ENCODE measurements at places on chromosomes 12 and 14.

- no peak for DNase-seq
Measured at GRCh38 chr14:33369972-33370371, 431.3 kb downstream of the NPAS3 start.

DNA sequence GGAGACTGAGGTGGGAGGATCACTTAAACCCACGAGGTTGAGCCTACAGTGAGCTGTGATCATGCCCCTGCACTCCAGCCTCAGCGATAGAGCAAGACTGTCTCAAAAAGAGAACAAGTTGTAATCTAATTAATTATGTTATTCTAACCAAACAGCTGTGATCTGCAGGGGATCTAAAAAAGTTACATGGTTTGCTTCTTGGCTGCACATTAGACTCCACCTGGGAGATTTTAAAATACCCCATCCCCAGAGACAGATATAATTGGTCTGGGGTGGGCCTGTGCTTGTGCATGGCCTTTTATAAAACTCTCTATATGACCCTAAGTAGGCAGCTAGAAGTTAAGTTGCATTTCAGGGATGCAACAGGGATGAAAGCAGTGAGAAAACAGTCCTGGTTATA, 76.7 kb downstream of the SCAF11 start:
- no peak for DNase-seq

GRCh38 chr14:23561259-23561658, 5.2 kb downstream of the THTPA start:
- no peak for DNase-seq

DNA sequence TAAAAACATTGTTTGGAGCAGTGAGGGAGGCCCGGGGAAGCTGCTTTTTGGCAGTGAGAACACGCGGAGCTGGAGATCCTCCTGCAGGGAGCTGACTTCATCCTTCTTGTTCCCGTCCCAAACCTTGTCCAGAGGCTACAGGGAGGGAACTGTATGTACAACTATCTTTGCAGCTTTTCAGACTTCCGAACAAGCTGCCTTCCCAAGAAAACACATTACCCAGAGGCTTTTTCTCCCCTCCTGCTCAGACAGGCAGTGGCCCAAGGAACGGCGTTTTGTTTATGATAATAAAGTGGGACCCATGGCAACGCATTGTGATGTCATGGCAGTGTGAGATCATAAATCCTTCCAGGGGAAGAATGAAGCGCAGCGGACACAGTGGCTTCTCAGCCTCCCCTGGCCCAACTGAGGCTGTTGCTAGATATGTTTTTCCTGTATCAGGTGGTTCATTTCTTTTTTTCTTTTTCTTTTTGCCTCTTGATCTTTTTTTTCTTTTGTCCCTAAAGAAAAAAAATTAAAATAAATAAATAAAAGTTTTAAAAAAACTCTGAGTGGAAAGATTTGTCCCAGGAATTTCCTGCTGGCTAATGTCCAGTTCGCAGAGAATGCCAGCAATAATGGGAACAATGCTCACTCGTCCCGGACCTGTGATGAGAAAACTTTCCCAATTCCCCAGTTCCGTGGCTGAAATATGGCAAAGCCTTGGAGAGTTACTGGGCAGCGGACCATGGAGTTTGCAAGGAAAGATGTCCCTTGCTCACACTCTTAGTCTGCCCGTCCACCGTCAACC, 103.4 kb upstream of the MAP1LC3B2 start:
- DNase-seq = no peak

GRCh38 chr12:103728323-103728722, 112.7 kb downstream of the NT5DC3 start:
- DNase-seq = no peak

GRCh38 chr12:42091769-42092168, 52.9 kb downstream of the GXYLT1 start:
- no peak for DNase-seq

GRCh38 chr12:91144053-91144452, 32.8 kb upstream of the LUM start:
- DNase-seq = no peak

- no peak for DNase-seq
Measured at GRCh38 chr12:64170730-64171129, 51.4 kb downstream of the KICS2 start.

GRCh38 chr14:78335531-78335930, 165.4 kb downstream of the NRXN3 start:
- no peak for DNase-seq

DNA sequence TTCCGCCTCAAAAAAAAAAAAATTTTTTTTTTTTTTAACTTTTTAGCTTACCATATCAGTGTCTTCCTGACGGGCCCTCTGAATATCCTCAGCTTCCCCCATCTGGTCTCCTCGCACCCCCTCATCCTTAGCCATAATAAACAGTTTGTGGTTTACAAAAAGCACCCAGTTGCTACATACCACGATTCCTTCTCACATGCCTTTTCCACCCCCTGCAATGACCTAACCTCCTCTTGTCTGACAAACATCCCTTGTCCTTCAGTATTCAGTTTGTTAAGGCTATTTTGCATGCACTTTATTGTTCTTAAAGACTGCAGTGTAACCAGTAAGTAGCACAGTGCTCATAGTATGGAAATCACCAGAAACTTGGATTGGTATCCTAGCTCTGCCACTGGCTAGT, 88.5 kb downstream of the PPM1H start:
- no peak for DNase-seq

DNA sequence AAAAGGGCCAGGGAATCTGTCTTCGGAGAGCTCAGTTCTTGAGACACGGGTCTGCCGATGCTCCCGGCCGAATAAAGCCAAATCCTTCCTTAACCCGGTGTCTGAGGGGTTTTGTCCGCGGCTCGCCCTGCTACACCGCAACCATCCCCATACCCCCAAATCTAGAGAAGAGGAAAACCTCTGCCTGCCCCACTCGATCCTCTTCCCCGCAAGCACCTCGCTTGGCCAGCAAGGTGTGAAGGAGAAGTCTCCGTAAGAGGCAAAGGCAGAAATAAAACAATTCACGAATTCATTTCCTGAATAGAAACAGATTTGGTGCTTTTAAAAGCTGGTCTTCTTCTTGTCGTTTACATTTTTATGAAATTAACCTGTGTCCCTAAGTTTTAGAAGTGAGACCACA, 67.3 kb upstream of the GALNT9 start:
- no peak for DNase-seq

- no peak for DNase-seq
Measured at GRCh38 chr14:72254937-72255472, 322.8 kb downstream of the RGS6 start.

DNA sequence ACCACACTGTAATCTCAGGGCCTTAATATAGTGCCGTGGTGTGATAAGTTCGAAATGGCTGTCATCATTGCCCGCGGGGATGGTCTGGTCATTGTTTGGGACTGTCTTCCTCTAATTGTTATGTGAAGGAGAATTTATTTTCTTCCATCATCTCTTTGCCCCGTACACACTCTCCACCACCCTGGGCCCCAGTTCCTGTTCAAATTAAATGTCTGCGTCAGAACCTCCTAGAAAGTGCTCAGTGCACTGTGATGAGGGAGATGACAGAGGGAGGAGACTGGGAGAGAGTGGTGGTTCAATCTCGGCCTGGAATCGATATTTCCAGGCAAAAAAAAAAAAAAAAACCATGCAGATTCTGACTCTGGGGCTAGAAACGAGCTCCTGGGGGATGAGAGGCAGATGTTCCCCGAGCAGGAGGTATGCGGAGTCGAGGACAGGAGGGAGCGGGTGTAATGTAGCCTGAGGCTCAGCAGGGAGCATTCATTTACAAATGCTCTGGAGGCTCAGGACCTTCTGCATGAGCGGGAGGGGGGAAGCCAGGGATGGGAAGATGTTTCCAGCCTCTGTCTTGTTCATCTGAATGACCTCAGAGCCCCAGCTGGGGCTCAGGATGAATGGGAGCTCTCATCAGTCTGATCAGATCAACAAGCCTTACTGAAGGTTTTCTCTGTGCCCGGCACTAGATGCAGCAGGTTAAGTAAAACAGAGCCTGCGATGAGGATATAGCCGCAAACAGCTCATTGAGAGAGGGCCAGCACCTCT, 219.5 kb downstream of the TBX5 start:
- no peak for DNase-seq

DNA sequence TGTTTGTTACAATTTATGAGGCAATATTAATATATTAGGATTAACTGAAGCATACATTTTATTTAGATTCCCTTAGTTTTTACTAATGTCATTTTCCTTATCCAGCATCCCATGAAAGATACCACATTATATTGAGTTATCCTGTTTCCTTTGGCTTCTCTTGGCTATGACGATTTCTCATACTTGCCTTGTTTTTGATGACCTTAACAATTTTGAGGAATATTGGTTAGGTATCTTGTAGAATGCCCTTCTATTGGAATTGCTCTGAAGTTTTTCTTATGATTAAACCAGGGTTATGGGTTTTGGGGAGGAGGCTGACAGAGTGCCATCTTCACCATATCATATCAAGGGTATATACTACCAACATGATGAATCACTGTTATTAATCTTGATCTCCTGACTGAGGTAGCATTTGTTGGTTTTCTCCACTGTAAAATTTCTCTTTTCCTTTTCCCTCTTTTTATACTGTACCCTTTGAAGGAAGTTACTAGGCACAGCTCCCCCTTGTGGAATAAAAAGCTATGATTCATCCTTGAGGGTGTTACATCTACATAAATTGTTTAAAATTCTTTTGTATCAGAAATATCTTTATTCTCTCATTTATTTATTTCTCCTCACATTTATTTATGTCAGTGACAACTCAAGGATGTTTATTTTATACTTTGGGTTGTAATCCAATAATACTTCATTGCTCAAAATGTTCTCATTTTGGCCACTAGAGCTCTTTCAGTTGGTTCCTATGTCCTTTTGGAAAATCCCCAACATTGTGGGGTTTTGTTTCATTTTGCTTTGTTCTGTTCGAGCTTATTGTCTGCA, 239.0 kb downstream of the SLC16A7 start:
- DNase-seq = no peak

- no peak for DNase-seq
Measured at GRCh38 chr14:101233808-101234207, 327.5 kb upstream of the DIO3 start.

- no peak for DNase-seq
Measured at GRCh38 chr12:9389796-9390195, 181.6 kb upstream of the PZP start.

DNA sequence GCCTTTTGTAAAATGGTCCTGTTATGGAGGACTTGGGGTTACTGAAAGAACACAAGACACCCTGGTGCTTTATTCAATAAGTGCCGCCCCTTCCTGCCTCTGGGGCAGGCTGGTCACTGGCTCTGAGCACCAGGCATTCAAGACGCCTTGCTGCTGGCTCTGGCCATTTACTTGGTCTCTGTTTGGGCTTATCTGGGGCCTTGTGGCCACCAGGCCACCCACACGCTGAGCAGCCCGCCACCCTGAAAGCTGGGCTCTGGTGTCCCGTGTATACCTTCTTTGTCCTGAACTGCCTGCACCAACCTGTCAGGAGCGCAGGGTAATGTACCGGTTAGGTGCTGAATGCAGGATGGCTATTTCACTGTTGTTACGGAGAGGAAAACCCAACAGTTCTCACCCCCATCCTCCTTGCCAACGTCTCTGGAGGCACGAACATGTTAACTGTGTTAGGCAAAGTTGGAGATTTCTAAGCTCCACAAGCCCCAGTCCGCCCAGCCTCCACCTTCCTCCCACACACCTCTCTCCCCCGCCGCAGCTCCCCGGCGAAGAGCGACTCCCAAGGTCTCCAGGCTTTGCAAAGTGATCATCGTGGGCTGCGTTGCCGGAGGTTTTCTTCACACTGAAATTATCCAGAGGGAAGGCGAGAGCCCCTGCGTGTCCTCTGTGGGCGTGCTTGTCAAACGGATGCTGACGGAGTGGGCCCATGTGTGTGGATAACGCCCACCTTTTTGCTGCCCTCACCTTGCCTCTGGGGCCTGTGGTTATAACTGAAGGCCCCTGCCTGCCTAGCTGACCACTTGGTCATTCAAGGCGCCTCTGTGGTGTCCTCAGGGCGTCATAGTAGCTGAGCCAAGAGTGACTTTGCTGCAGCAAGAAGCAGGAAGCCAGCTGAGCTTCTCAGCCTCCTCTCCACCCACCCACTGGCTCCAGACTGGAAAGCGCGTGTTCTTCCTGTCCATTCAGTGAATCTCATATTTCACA, 18.8 kb upstream of the BEGAIN start:
- DNase-seq = no peak

DNA sequence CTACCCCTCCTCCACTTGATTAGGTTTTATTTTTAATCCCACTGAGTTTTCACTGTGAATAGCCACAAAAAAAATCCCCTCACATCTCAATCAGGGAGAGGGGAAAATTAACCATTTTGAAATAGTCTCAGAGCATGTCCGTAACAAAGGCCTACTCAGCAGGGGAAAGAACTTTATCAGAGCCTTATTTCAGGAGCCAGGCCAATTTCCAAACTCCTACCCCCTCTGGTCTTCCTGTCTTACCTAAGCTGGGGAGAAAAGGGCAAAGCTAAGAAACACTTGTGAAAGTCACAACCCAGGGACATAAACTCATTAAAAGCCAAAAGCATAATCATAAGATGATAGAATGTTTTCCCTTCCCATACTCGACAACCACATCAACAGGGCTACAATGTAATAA, 260.3 kb upstream of the DIO3 start:
- no peak for DNase-seq

- no peak for DNase-seq
Measured at GRCh38 chr12:108650083-108650482, 16.4 kb upstream of the SELPLG start.

DNA sequence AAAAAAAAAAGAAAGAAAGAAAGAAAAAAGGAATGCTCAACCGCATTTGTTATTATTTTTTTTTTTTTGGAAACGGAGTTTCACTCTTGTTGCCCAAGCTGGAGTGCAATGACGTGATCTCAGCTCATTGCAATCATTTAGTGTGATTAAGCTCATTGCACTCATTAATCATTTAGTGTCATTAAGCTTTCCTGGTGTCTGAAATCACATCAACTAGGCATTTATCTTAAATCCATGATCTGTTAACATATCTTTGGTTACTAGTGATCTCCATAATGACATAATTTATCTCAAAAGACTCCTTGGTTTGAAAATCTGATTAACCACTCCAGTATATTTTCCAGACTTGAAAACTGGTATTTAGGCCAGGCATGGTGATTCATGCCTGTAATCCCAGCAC, 26.3 kb downstream of the ETFBKMT start:
- no peak for DNase-seq

DNA sequence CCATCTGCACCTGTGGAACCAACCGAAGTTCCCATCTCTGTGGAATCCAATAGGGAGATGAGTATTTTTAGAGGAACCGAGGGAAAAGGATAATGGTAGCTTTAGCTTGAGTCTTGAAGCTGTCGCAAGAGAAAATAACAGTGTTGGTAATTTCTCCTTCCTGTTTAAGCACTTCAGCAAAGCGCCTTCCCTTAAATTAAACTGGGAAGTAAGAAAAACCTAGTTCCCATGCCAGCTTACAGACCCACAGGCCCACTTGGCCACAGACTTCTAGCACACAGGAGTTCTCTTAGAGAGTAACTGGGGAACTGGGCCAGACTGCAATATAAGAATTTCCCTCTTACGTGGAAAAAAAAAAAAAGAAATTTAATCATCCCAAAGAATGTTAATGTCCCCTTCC, 223.8 kb downstream of the EFCAB11 start:
- DNase-seq = no peak
